Aorta (tissue), 5 donors: ENCODE measurements at places on chromosomes 12 and 14. TPM values are rescaled to one million over a fixed set of nuclear protein-coding genes. Genes with fewer than 3 reads are reported as not detected.

Gene SPATS2
- 29.8 TPM for total RNA-seq

Gene TUBA1C
- total RNA-seq, result 89.2 TPM

Gene CEBPE
- total RNA-seq, result 0.29 TPM

Gene ADCY4
- 111 TPM for total RNA-seq
